Astrocyte (in vitro differentiated cells and primary cell): ENCODE measurements at places on chromosomes 13 and 19. TPM values are rescaled to one million over a fixed set of nuclear protein-coding genes. Genes with fewer than 3 reads are reported as not detected.

Gene ALG5
- 26.3 and 29.5 TPM in 2 replicates for total RNA-seq

Gene ZNF729
- total RNA-seq = not detected in 2 replicates

Gene DIAPH3
- total RNA-seq = 16.0 and 19.0 TPM in 2 replicates

Gene FSD1
- total RNA-seq = 15.0 and 15.1 TPM in 2 replicates

DNA sequence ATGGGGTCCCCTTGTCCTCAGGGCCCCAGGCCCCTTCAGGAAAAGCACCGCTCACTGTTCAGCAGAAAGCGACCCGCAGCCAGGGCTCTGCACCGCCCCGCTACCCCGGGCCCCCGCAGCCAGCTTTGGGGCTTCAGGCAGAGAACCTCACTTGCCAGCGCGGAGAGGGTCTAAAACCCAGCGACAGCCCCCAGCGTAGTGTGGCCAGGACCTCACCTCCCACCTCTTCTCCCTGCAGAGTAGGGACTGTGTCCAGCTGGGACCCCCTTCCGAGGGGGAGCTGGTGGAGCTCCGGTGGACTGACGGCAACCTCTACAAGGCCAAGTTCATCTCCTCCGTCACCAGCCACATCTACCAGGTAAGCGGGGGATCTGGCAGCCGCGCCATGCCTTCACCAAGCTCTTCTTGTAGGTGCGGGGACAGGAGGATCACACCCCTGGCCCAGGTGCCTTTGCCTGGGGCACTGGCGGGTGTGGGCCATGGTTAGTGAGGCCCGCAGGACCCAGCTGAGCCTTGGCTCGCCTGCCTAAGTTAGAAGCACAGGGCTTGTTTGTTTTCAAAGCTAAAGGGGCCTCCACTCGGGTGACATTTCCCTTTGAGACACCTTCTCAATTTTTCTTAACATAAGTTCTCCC lies 175.7 kb downstream of the KDM4B start:
- no peak overlapping the region for H3K27ac ChIP-seq
- no peak overlapping the region for H3K4me3 ChIP-seq
- H3K36me3 ChIP-seq = peaks cover 4% of the 10 kb centered on the region
- no peaks in the 10 kb centered on the region for H3K27me3 ChIP-seq

DNA sequence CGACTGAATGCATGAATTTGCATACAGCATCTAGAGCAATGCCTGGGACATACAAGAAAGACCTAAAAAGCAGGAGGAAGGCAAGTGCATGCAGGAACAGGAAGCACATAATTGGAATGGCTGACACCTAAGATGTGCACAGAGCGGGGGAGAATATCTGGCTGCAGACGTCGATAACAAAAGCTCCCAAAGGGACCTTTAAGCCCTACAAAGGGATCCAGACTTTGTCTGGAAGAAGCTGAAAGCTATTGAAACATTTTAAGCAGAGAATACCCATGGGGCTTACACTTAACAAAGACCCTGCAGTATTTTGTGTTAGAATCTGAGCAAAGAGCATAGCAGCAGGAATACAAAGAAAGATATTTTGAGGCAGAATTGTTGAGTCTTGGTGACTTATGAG lies 107.4 kb upstream of the CLDN10 start:
- H3K36me3 ChIP-seq = no peaks in the 10 kb centered on the region
- DNase-seq = no peak

DNA sequence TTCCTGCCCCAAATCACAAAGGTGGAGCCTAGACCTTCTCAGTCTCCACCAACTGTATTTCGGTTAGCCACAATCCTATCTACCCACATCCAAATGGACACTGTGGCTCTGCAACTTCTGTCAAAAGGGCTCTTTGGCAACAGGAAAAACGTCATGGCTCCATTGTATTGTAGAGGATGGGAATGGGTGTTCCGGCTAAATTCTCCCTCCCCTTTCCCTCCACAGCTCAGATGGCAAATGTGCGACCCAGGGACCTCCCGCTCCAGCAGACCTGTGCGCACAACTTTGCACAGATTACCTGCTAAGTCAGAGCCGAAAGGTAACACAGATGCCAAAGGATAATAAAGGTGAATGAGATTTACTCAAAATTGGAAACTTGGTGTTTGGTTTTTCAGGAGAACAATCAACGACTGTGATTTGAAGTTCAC lies 968 bp upstream of the KL start:
- H3K36me3 ChIP-seq = no peaks in the 10 kb centered on the region
- H3K4me1 ChIP-seq = peaks cover 7% of the 10 kb centered on the region
- H3K27ac ChIP-seq = no peak overlapping the region
- peaks cover 40% of the 10 kb centered on the region for H3K27me3 ChIP-seq
- no peak for DNase-seq

GRCh38 chr13:52665325-52665724 lies 12.7 kb downstream of the SUGT1 start:
- peaks cover 38% of the 10 kb centered on the region for H3K36me3 ChIP-seq
- H3K4me1 ChIP-seq = no peaks in the 10 kb centered on the region
- H3K27ac ChIP-seq = no peak overlapping the region
- no peaks in the 10 kb centered on the region for H3K27me3 ChIP-seq
- H3K4me3 ChIP-seq = no peak overlapping the region
- no peak for DNase-seq

- peaks cover 14% of the 10 kb centered on the region for H3K27me3 ChIP-seq
- no peaks in the 10 kb centered on the region for H3K4me1 ChIP-seq
- DNase-seq = no peak
Observed at GRCh38 chr13:99746637-99747402, 224.7 kb downstream of the ZIC5 start.
